ENCODE measurements at places on chromosomes 12 and 14.

GRCh38 chr12:63795944-63796343, 16.2 kb downstream of the RXYLT1 start:
- DNase-seq = no peak

GRCh38 chr12:32826807-32827412, 69.7 kb downstream of the PKP2 start:
- DNase-seq = no peak

DNA sequence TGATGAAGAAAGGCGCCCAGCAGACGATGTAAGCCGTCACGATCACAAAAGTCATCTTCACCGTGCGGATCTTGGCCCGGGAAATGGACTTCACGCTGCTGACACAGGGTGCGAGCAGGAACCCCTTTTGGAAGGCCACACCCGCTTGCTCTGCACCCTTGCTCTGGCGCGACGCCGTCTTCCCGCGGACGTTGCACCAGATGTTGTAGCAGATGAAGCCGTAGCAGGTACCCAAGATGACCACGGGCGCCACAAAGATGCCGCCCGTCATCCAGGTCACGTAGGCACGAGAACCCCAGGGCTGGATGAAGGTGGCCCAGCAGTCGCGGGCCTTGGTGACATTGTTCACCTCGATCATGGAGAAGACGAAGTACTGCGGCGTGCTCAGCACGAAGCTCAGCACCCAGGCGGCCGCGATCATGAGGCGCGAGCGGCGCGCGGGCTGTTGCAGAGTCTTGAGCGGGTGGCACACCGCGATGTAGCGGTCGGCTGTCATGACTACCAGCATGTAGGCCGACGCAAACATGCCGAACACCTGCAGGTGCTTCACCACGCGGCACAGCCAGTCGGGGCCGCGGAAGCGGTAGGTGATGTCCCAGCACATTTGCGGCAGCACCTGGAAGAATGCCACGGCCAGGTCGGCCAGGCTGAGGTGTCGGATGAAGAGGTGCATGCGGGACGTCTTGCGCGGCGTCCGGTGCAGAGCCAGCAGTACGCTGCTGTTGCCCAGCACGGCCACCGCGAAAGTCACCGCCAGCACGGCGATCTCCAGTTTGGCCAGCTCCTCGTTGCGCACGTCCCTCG, 890 bp downstream of the AVPR1A start:
- DNase-seq = no peak

GRCh38 chr12:1890810-1891209, 27.6 kb downstream of the CACNA2D4 start:
- no peak for DNase-seq

DNA sequence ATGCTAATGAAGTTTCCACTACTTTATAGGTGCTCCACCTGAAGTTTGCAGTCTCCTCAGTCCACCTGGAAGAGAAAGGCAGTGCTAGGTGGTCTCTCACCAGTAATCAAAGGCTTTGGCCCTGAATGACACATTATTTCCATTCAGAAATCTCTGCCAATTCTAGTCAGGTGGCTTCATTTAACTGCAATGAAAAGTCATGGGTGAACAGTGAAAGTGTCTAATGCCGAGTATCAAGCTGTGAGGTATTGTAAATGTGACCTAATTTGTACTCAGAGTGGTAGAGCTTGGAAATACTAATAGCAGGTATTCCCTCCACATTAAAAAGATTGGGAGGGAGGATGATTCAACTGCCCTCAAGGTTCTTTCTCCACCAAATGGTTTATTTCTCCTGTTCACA, 220.9 kb upstream of the LRFN5 start:
- no peak for DNase-seq

- DNase-seq = no peak
These were observed 7.8 kb downstream of the FOXA1 start for GRCh38 chr14:37587131-37587803.

DNA sequence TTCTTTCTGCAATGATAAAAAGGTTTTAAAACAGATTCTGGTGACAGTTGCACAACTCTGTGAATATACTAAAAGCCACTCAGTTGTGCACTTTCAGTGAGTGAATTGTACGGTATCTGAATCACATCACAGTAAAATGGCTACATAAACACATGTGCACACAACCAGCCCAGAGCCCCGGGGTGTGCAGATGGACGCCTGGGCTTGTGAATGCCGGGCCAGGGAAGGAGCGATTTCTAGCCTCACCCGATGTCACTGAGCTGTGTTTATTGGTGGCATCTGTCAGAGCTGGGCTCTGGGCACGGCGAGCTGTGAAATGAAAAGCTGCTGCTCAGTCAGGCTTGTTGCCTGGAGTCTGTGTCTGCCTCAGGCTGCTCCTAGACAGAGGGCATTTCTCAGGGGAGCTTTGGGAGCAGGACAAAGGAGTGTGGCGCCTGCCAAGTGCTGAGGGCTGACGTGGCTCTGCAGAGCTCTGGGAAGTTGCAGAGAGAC, 25.9 kb downstream of the RHOF start:
- DNase-seq = no peak

DNA sequence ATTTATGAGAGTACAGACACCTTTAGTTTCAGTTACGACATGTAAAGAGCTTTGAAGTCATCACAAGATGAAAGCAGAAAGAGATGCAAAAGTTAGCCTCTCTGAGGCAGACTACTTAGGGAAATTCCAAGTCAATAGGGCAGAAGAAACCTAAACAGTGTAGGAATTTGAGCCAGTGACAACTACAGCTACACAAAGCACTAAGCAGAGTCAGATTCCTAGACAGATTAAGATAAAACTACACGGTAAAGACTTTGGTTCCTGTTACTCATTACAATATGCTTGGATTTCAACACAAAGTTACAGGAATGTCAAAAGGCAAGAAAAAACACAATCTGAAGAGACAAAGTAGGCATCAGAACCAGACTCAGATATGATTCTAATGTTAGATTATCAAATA, 1302.3 kb downstream of the FSCB start:
- no peak for DNase-seq

- no peak for DNase-seq
These were observed 40.1 kb upstream of the STRAP start for GRCh38 chr12:15842108-15842507.

All from stimulated activated CD4-positive, alpha-beta T cell treated with anti-CD3 and anti-CD28 coated beads, TNF-alpha, amount 100 ng/mL, for 24 hours (primary cell).